Right atrium auricular region (tissue), 2 donors: ENCODE measurements at places on chromosomes 4 and X. TPM values are rescaled to one million over a fixed set of nuclear protein-coding genes. Genes with fewer than 3 reads are reported as not detected.
A peak's percentile ranks its signal among the peaks of the same experiment; 100 is the strongest.

- H3K27ac ChIP-seq, result no peak overlapping the region
- no peaks in the 10 kb centered on the region for H3K27me3 ChIP-seq
- no peaks in the 10 kb centered on the region for H3K36me3 ChIP-seq
- DNase-seq, result no peak
- H3K4me1 ChIP-seq, result no peaks in the 10 kb centered on the region
- no peak overlapping the region for H3K4me3 ChIP-seq
Measured at GRCh38 chr4:7322166-7322991, 112.4 kb downstream of the PSAPL1 start.

Gene TRO
- total RNA-seq, result 4.3 TPM

Gene TMEM47
- 59.3 TPM for total RNA-seq

Gene ATOH1
- total RNA-seq, result not detected

GRCh38 chr4:100348473-100348872, 158.2 kb upstream of the DDIT4L start:
- H3K27me3 ChIP-seq, result no peaks in the 10 kb centered on the region
- no peaks in the 10 kb centered on the region for H3K4me1 ChIP-seq
- H3K4me3 ChIP-seq, result no peak overlapping the region
- no peaks in the 10 kb centered on the region for H3K36me3 ChIP-seq
- H3K27ac ChIP-seq, result no peak overlapping the region
- no peak for DNase-seq

GRCh38 chr4:39484582-39485272, 25.9 kb downstream of the LIAS start:
- no peak overlapping the region for H3K27ac ChIP-seq
- no peaks in the 10 kb centered on the region for H3K36me3 ChIP-seq
- H3K4me1 ChIP-seq, result no peaks in the 10 kb centered on the region
- H3K27me3 ChIP-seq, result no peaks in the 10 kb centered on the region
- H3K4me3 ChIP-seq, result no peak overlapping the region

Gene FGFBP1
- total RNA-seq, result not detected

DNA sequence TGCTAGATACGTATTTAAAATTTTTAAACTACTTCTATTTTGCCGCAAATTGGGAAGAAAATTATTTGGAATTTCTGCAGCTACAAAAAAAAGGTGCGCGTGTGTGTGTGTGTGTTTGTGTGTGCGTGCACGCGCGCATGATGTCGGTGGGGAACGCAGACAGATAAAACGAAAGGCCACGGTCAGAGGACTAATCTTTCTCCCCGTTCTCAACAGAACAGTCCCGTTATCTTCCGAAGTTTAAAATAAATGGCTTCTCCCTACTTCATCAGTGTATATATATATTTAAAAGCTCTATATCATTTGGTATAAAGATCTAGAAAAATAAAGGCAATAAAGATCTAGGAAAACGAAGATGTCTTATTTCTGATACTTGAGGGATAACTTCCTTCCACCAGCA, 1.5 kb downstream of the MGARP start:
- peak overlapping the region; percentile 63 for H3K4me3 ChIP-seq
- H3K4me1 ChIP-seq, result no peaks in the 10 kb centered on the region
- H3K36me3 ChIP-seq, result no peaks in the 10 kb centered on the region

Gene GRID2
- total RNA-seq, result 0.16 TPM

GRCh38 chr4:39255871-39256270, 73.5 kb downstream of the WDR19 start:
- H3K27me3 ChIP-seq, result no peaks in the 10 kb centered on the region
- H3K36me3 ChIP-seq, result peaks cover 6% of the 10 kb centered on the region
- no peak for DNase-seq
- H3K27ac ChIP-seq, result no peak overlapping the region
- H3K4me1 ChIP-seq, result no peaks in the 10 kb centered on the region

- H3K36me3 ChIP-seq, result no peaks in the 10 kb centered on the region
- H3K4me1 ChIP-seq, result no peaks in the 10 kb centered on the region
- no peaks in the 10 kb centered on the region for H3K27me3 ChIP-seq
- no peak overlapping the region for H3K4me3 ChIP-seq
- no peak for DNase-seq
Measured at GRCh38 chrX:38515291-38515690, 46.1 kb upstream of the TSPAN7 start.

- no peaks in the 10 kb centered on the region for H3K4me1 ChIP-seq
- H3K4me3 ChIP-seq, result no peak overlapping the region
- H3K36me3 ChIP-seq, result no peaks in the 10 kb centered on the region
- no peak overlapping the region for H3K27ac ChIP-seq
Measured at GRCh38 chrX:106707771-106708454, 18.6 kb upstream of the RNF128 start.

GRCh38 chr4:183971929-183972490, 66.9 kb downstream of the STOX2 start:
- DNase-seq, result no peak
- no peaks in the 10 kb centered on the region for H3K27me3 ChIP-seq
- peak overlapping the region; percentile 33 for H3K27ac ChIP-seq
- no peaks in the 10 kb centered on the region for H3K4me1 ChIP-seq
- H3K36me3 ChIP-seq, result no peaks in the 10 kb centered on the region

Gene PPARGC1A
- total RNA-seq, result 72.3 TPM

DNA sequence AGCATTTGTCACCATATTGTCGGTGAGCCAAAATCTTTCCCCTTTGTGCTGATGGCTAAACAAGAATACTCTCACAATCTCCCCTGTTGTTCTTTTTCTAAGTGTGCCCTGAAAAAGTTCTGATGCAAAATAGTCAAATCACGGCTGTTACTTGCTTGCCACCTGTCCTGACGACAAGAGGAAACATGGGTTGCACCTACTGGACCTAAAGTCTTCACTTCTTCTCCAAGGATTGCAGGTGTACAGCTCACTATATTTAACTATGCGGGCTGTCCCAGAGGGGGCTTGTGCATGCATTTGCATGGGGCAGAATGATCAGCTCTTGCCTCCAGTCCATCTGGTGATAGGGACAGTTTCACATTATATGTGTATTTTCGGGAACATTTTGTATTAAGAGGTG, 21.6 kb downstream of the AFF2 start:
- H3K27me3 ChIP-seq, result no peaks in the 10 kb centered on the region
- no peaks in the 10 kb centered on the region for H3K4me1 ChIP-seq
- H3K27ac ChIP-seq, result no peak overlapping the region
- no peak overlapping the region for H3K4me3 ChIP-seq
- DNase-seq, result no peak
- H3K36me3 ChIP-seq, result no peaks in the 10 kb centered on the region

Gene FRMD7
- not detected for total RNA-seq

Gene FAM9C
- total RNA-seq, result not detected

Gene SPACA5
- not detected for total RNA-seq

GRCh38 chr4:142262956-142263355, 583.1 kb downstream of the INPP4B start:
- H3K36me3 ChIP-seq, result no peaks in the 10 kb centered on the region
- peaks cover 16% of the 10 kb centered on the region for H3K4me1 ChIP-seq
- DNase-seq, result no peak
- no peak overlapping the region for H3K4me3 ChIP-seq

GRCh38 chr4:113832803-113833202, 71.3 kb upstream of the CAMK2D start:
- no peak overlapping the region for H3K4me3 ChIP-seq
- H3K27ac ChIP-seq, result peak overlapping the region; percentile 54
- no peaks in the 10 kb centered on the region for H3K4me1 ChIP-seq
- no peak for DNase-seq
- H3K27me3 ChIP-seq, result no peaks in the 10 kb centered on the region

Gene WAS
- total RNA-seq, result 3.0 TPM

Gene NALF2
- total RNA-seq, result 35.5 TPM

Gene EDA2R
- 0.83 TPM for total RNA-seq

Gene H2BW2
- not detected for total RNA-seq

Gene SH2D1A
- total RNA-seq, result not detected

DNA sequence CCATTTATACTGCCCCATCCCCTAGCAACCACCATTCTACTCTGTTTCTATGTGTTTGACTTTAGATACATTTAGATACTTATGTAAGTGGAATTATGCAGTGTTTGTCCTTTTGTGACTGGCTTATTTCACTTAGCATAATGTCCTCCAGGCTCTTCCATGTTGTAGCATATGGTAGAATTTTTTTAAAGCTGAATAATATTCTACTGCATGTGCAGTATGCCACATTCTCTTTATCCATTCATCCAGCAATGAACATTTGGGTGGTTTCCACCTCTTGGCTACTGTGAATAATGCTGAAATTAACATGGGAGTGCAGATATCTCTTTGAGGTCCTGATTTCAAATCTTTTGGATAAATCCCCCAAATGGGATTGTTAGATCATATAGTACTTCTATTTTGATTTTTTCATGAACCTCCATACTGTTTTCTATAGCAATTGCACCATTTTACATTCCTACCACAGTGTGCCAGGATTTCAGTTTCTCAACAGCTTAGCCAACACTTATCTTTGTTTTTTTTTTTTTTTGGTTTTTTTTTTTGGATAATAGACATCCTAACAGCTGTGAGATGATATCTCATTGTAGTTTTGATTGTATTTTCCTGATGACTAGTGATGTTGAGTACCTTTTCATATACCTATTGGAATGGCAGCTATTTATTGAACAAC, 105.9 kb upstream of the LNX1 start:
- H3K36me3 ChIP-seq, result no peaks in the 10 kb centered on the region
- H3K27me3 ChIP-seq, result no peaks in the 10 kb centered on the region
- H3K4me1 ChIP-seq, result peaks cover 6% of the 10 kb centered on the region
- no peak overlapping the region for H3K4me3 ChIP-seq
- H3K27ac ChIP-seq, result no peak overlapping the region
- DNase-seq, result no peak

GRCh38 chrX:75303795-75304194, 29.9 kb downstream of the UPRT start:
- H3K4me1 ChIP-seq, result no peaks in the 10 kb centered on the region
- no peaks in the 10 kb centered on the region for H3K36me3 ChIP-seq
- no peak for DNase-seq
- no peak overlapping the region for H3K4me3 ChIP-seq

GRCh38 chrX:2708592-2709188, 17.6 kb downstream of the CD99 start:
- H3K4me1 ChIP-seq, result peaks cover 69% of the 10 kb centered on the region
- no peaks in the 10 kb centered on the region for H3K27me3 ChIP-seq
- peaks cover 10% of the 10 kb centered on the region for H3K36me3 ChIP-seq
- H3K27ac ChIP-seq, result peak overlapping the region; percentile 76
- no peak overlapping the region for H3K4me3 ChIP-seq

Gene STOX2
- 25.8 TPM for total RNA-seq

Gene CLTRN
- 0.70 TPM for total RNA-seq

GRCh38 chrX:136219893-136220292, 31.3 kb downstream of the MAP7D3 start:
- no peaks in the 10 kb centered on the region for H3K27me3 ChIP-seq
- H3K36me3 ChIP-seq, result peaks cover 12% of the 10 kb centered on the region

DNA sequence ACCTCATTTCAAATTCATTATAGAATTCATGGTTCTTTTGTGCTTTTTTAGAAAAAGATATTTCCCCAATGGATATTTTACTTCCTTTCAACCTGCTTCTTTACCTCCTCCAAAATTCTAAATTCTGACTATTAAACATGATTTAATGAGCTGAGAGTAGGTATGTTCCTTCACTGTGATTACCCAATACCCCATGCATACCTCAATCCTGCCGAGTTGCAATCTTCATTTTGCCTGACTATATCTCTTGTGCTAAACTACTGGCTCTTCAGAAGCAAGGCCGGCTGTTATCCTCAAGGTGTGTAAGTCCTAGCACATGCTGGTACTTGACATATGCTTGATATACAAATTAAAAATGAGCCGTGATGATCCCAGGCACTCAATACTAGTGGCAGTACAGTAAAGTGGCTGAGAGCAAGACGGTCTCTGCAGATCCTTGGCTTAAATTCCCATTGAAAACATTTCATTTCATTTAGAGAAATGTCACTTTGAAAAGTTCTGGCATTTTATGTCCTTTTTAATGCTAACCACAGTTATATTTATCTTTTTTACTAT, 320.4 kb downstream of the KCNIP4 start:
- H3K27me3 ChIP-seq, result no peaks in the 10 kb centered on the region
- no peak for DNase-seq
- no peak overlapping the region for H3K27ac ChIP-seq
- no peaks in the 10 kb centered on the region for H3K4me1 ChIP-seq
- no peaks in the 10 kb centered on the region for H3K36me3 ChIP-seq
- H3K4me3 ChIP-seq, result no peak overlapping the region

GRCh38 chrX:47200385-47201150, 6.9 kb downstream of the UBA1 start:
- H3K27me3 ChIP-seq, result no peaks in the 10 kb centered on the region
- peak overlapping the region; percentile 39 for H3K27ac ChIP-seq
- no peak overlapping the region for H3K4me3 ChIP-seq
- H3K4me1 ChIP-seq, result no peaks in the 10 kb centered on the region

GRCh38 chr4:85703096-85703495, 228.1 kb downstream of the ARHGAP24 start:
- H3K4me1 ChIP-seq, result no peaks in the 10 kb centered on the region
- peak overlapping the region; percentile 15 for H3K27ac ChIP-seq
- H3K4me3 ChIP-seq, result no peak overlapping the region

DNA sequence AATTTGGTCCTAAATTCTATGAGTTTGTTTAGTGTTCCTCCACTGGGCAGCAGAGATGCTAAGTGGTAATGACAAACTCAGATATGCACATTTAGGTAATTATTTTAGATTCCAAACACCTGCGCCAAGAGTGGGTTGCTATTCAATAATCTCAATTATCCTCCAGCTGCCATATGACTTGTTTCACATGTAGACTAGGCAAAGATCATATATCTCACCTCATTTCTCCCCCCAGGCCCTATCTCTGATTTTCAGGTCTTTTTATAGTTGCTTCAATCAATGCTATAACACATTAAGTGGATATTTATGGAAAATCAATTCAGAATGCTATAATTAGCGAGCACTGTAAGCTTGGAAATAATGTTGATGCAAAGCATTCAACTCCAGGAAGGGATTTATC, 217.6 kb downstream of the KCTD8 start:
- DNase-seq, result no peak
- H3K4me3 ChIP-seq, result no peak overlapping the region
- H3K27ac ChIP-seq, result no peak overlapping the region
- H3K27me3 ChIP-seq, result no peaks in the 10 kb centered on the region
- H3K4me1 ChIP-seq, result no peaks in the 10 kb centered on the region

DNA sequence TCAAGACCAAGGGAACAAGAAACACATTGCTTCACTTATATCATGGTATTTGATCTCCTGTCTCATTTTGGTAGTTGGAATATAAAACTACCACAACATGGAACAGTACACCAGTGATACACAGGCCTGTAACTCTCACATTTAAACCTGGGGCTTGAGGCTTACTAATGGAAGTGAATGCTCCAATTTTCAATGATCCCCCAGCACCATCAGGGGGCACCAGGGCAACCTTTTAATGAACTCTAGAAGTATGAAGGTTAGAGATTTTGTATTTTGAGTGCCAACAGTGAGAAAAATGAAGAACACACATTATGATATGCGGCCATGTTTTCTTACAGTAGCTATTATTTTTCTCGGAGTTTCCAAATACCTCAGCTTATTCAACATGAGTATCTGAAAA, 50.7 kb downstream of the C4orf33 start:
- H3K4me3 ChIP-seq, result no peak overlapping the region
- H3K4me1 ChIP-seq, result no peaks in the 10 kb centered on the region
- no peak overlapping the region for H3K27ac ChIP-seq
- no peaks in the 10 kb centered on the region for H3K27me3 ChIP-seq
- no peak for DNase-seq
- H3K36me3 ChIP-seq, result no peaks in the 10 kb centered on the region

- H3K27me3 ChIP-seq, result no peaks in the 10 kb centered on the region
- no peaks in the 10 kb centered on the region for H3K4me1 ChIP-seq
- DNase-seq, result no peak
- H3K27ac ChIP-seq, result no peak overlapping the region
- H3K36me3 ChIP-seq, result no peaks in the 10 kb centered on the region
Measured at GRCh38 chr4:76806757-76807156, 91.2 kb downstream of the SOWAHB start.

GRCh38 chrX:39957816-39958566, 139.8 kb downstream of the BCOR start:
- DNase-seq, result no peak
- H3K4me3 ChIP-seq, result no peak overlapping the region
- no peaks in the 10 kb centered on the region for H3K36me3 ChIP-seq
- H3K27me3 ChIP-seq, result no peaks in the 10 kb centered on the region

Gene GATB
- total RNA-seq, result 131 TPM
